ENCODE measurements at places on chromosomes 1 and 21.

DNA sequence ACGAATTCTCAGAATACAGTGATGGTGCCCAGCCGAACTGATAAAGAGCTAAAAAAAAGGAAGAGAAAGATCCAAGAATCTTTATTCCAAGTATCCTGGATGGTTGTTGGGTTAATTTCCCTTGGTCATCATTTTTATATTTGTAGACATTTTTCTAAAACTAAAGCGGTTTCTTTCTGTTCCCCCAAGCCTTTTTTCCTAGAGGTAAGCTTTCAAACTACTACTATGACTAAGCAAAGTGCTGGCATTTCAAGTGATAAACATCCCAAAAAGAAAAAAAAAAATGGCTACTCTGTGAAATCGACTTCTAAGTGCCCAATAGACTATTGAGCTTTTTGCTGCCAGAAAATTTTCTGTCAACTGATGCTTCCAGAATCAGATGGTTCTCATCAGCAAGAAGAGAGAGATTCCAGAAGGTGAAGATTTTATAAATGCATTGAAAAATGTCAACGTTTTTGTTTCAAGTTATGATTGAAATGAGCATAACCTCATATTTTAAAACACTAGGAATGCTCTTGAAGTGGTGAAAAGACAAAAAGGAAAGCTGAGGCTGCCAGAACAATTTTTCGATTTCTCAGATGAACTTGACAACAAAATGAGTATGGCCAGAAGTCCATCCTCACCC is 96.1 kb upstream of the ZC3H11B start:
- peaks cover 3% of the 10 kb centered on the region for H3K27me3 ChIP-seq
- no peak overlapping the region for H3K4me3 ChIP-seq
- no peak overlapping the region for H3K27ac ChIP-seq
- DNase-seq = no peak

DNA sequence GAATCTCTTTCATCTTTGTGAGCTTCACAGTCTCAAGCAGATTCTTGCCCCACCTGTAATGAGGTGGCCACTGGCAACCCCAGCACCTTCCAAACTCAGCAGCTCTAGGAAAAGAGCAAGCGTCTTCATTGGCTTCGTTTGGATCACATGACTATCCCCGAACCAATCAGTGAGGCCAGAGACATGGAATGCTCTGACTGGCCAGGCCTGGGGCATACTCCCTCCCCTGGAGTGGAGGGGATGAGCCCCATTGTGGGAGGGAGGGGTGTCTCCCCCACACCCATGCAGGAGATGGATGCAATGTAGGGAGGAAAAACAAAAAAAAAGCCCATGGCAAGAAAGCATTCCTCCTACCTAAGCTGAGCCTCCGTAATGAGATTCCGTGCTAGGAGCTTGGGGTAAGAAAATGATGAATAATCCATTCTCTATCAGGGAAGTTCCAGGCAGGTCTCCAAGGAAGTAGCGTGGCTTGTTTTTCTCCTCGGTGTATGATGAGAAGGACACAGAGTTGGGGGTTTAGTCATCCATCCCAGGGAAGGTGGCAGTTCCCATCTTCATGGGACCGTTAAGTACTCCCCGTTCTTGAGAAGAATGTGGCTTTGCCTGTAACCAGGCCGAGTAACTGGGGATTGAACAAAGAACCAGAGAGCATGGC is 32.7 kb downstream of the FHAD1 start:
- H3K36me3 ChIP-seq = no peaks in the 10 kb centered on the region
- no peak overlapping the region for H3K4me3 ChIP-seq
- no peak overlapping the region for H3K27ac ChIP-seq
- H3K27me3 ChIP-seq = no peaks in the 10 kb centered on the region
- H3K4me1 ChIP-seq = no peaks in the 10 kb centered on the region

DNA sequence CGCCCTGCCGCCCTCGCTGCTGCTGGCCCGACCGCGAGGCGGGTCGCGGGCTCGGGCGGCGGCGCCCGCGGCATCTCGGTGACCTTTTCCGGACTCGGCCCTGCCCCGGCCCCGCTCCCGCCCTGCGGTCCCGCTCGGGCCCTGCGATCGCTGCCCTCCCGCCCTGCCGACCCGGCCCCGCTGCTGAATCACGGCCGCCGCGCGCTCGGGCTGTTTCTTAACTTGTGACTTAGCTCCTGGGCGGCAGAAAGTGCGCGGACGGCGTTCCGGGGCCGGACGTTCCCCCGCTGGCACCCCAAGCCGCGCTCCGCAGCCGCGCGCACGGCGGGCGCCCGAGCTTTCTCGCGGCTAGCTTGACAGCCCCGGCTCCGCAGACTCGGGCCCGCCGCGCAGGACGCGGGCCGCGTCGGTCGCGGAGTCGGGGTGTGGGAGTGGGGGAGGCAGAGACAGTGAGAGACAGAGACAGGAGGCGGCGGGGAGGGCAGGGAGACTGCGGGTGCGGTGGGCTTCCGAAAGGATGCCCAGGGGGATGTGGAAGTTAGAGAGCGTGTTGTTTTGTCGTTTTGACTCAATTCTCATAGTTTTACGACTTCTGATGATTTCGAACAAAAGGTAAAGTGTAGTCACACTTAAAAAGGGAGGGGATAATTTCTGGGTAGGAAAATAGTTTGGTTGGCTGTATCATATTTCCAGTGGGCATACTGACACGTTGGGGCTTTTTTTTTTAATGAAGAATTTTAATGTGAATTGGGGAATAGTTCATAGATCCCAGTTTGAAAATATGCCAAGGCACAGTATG is 49.8 kb downstream of the PRDM2 start:
- peaks cover 4% of the 10 kb centered on the region for H3K36me3 ChIP-seq
- H3K27ac ChIP-seq = peak overlapping the region; percentile 97
- peak; percentile 71 for DNase-seq
- H3K4me3 ChIP-seq = peak overlapping the region; percentile 98

- H3K27ac ChIP-seq = no peak overlapping the region
- H3K27me3 ChIP-seq = no peaks in the 10 kb centered on the region
- no peak overlapping the region for H3K4me3 ChIP-seq
Measured at GRCh38 chr1:93108335-93108734, 29.3 kb downstream of the MTF2 start.

- H3K36me3 ChIP-seq = no peaks in the 10 kb centered on the region
- no peak overlapping the region for H3K27ac ChIP-seq
- H3K4me1 ChIP-seq = peaks cover 10% of the 10 kb centered on the region
- no peak for DNase-seq
- no peaks in the 10 kb centered on the region for H3K27me3 ChIP-seq
- H3K4me3 ChIP-seq = no peak overlapping the region
Measured at GRCh38 chr1:77540501-77541161, 141.8 kb downstream of the ZZZ3 start.

- H3K36me3 ChIP-seq = peaks cover 20% of the 10 kb centered on the region
- no peaks in the 10 kb centered on the region for H3K4me1 ChIP-seq
- no peak for DNase-seq
- no peaks in the 10 kb centered on the region for H3K27me3 ChIP-seq
Measured at GRCh38 chr1:229526695-229527094, 18.6 kb upstream of the NUP133 start.

DNA sequence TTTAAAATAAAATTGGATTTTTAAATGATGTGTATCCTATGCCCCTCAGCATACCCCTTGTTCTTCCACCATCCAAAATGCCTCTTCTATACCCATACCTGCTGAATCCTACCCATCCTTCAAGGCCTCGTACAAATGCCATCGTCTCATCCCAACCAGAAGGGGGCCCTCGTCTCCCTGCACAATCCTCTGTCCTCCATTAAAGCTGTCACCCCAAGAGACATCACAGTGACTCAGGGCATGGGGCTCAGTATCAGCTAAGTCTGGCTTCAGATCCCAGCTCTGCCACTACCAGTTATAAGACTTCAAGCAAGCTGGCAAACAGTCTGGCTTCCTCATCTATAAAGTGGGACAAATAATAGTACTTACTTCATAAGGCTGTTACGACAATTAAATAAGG is 23.8 kb downstream of the IGFN1 start:
- peaks cover 4% of the 10 kb centered on the region for H3K27me3 ChIP-seq
- H3K4me1 ChIP-seq = no peaks in the 10 kb centered on the region
- no peak overlapping the region for H3K27ac ChIP-seq
- no peaks in the 10 kb centered on the region for H3K36me3 ChIP-seq
- no peak for DNase-seq

DNA sequence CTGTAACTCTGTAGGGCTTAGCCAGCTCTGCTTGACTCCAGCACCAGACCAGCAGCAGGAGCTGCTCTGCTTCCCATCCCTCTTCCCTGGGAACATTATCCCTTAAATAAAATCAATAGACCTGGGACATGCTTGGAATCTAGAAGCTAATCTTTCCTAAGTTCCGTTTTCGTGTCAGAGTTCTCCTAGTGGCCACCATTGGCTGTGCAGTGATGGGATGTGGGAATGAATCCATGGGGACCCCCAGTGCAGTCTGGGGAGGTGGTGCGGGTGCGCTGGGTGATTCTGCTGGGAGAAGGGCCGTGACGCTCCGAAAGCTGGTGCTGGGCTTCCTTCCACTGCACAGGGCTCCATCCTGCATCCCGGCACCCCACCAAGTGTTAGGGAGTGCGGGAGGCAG is 202.7 kb downstream of the CAMTA1 start:
- H3K27ac ChIP-seq = no peak overlapping the region
- no peak overlapping the region for H3K4me3 ChIP-seq
- peaks cover 4% of the 10 kb centered on the region for H3K27me3 ChIP-seq
- no peaks in the 10 kb centered on the region for H3K4me1 ChIP-seq
- H3K36me3 ChIP-seq = no peaks in the 10 kb centered on the region

DNA sequence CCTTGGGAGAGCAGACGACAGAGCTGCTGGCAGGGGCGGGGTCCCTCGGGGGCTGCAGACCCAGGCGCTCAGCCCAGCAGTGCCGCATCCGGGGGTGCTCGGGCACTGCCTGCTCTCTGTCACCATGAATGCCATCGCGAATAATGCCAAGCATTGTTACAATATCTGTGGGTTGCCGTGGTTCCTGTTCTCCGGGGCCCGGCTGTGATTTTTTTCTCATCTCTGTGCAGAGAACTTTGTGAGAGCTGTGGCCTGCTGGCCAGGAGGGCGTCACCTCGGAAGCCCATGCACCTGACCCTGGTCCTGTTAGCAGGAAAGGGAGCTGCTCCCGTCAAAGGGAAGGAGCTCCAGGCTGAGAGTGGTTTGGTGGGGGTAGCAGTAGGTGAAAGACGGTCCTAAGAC is 70.4 kb downstream of the PRDM16 start:
- H3K27ac ChIP-seq = no peak overlapping the region
- no peaks in the 10 kb centered on the region for H3K27me3 ChIP-seq
- no peaks in the 10 kb centered on the region for H3K36me3 ChIP-seq
- H3K4me3 ChIP-seq = no peak overlapping the region

DNA sequence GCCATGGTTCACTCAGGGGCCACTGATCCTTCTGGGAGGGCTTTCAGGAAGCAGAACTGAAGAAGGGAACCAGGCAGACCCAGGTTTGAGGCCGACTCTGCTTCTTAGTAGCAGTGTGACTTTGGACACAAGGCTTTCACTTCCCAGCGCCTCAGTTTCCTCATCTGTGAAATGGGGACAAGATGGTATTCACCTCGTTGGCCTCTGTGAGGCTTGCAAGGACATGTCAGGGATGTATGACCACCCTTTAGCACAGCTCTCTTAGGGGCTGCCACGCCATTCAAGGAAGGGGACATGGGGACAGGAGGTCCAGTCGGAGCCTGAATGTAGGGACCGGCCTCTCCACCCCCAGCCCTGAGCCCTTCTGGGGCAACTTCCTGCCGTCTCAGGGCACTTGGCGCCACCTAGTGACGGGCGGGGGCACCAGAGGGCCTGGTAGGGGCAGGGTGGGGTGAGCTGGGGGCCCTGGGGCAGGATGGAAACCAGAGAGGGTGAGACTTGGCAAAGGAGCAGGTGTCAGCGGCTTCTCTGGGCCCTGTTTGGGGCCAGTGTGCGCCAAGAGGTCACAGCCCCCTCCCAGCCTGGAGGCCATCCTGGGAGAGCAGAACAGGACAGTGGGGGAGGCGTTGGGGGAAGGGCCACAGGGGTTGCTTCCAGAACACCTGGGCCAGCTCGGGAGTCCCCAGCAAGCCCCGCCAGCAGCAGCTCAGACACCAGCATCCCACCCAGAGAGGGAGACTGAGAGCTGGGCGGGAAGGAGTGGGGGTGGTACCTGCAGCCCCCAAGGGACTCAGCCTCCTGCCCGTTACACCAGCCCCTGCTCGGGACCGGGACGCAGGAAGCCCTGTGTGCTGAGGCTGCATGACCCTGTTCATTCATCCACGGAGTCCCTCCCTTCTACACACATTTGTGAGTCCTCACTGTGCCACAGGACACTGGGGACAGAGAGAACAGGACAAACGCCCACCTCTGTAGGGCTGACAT is 102.5 kb upstream of the TARDBP start:
- peaks cover 3% of the 10 kb centered on the region for H3K27me3 ChIP-seq
- no peak overlapping the region for H3K4me3 ChIP-seq
- H3K36me3 ChIP-seq = no peaks in the 10 kb centered on the region
- no peak overlapping the region for H3K27ac ChIP-seq

DNA sequence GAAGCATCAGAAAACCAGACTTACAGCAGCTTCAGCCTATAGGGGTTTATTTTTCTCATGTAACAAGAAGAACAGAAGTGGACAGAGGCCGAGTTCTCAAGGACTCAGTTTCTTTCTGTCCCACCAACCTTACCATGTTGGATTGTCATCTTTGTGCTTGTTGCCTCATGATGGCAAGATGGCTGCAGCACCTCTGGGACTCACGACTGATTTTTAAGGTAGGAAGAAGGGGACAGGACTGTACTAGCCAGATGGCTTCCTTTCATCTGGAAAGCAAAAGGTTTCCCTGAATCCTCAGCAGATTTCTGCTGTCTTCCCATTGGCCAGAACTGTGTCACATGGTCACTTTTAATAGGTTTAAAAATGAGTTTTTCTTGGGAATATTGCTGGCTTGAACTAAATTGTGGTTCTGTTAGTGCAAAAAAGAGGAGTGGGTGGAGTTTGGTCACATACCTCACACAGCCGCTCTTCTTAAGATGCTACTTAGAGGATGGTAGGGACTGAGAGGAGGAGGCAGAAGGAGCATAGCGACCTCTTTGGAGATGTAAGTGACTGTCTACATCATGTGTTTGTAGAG is 48.1 kb upstream of the ENAH start:
- no peaks in the 10 kb centered on the region for H3K36me3 ChIP-seq
- peaks cover 4% of the 10 kb centered on the region for H3K27me3 ChIP-seq
- no peaks in the 10 kb centered on the region for H3K4me1 ChIP-seq
- H3K27ac ChIP-seq = no peak overlapping the region

DNA sequence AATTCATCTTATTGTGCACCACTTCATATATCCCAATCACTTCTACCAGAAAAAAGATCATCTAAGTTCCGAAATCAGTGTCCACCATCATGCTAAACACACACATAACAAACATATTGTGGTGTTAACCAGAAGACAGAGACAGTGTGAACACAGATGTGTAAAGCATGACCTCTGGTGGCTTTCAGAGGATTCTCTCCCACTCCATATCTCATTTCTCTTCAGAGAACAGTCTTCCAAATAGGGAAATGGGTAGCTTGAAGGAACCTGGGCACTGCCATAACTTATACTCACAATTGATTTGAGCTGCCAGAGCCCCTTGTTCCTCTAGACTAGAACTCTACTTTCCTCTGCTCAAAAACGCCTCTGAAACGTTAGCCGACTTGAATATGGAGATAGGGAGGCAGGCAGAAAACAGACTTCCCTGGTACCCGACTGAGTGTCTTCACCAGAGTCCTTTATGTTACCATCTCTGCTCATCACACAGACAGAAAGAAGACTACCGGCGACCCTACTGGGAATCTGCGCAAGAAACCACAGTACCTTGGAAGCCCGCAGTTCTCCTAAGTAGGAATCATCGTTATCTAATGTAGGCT is 1.8 kb upstream of the ELAPOR1 start:
- DNase-seq = peak; percentile 9
- peak overlapping the region; percentile 84 for H3K4me3 ChIP-seq
- H3K4me1 ChIP-seq = peaks cover 29% of the 10 kb centered on the region
- H3K27me3 ChIP-seq = peaks cover 21% of the 10 kb centered on the region

Measured in immature natural killer cell (primary cell).